ENCODE measurements at places on chromosomes 1 and 21.

- DNase-seq: no peak
These were observed 38.8 kb upstream of the GPR153 start for GRCh38 chr1:6299557-6300165.

DNA sequence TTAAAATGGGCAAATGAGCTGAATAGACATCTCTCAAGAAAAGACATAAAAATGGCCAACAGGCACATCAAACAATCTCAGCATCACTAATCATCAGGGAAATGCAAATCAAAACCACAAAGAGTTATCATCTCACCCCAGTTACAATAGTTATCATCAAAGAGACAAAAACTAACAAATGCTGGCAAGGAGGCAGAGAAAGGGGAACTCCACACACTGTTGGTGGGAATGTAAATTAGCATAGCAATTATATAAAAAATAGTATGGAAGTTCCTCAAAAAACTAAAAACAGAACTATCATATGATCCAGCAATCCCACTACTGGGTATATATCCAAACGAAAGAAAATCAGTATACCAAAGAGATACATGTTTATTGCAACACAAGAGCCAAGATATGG lies 68.7 kb downstream of the DENND1B start:
- DNase-seq: no peak

DNA sequence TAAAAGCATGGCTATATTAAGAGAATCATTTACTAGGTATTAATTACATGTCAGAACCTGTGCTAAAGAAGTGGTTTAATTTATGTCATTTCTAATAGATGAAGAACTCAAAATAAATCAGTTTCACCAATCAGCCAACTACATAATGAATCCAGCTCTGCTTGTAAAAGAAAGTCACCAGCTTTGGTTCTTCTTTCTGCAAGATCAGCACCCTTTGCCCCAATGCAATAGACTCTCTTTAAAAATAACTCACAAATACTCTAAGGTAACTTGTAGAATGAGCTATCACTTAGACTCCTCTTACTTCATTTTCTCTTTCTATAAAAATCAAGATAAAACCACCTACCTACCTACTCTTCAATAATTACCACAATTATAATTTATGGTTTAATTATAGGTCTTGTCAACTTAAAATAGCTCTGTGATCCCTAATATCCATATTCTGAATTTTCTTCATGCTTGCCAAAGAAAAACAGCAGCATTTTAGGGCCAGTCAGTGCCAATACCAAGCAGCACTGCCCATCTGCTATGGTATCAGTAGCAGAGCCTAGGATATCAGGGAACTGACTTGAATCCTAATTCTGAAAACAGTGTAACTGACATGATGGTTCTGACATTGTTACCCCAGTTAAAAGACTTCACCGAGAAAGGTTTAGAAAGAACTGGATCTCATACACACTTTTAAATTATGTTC lies 11.3 kb downstream of the SLC19A2 start:
- DNase-seq: no peak

- no peak for DNase-seq
These were observed 75.3 kb downstream of the FOXJ3 start for GRCh38 chr1:42259739-42260064.

- DNase-seq: no peak
These were observed 295.9 kb downstream of the RGS7 start for GRCh38 chr1:241061062-241061461.

- no peak for DNase-seq
These were observed 15.2 kb upstream of the LGALS8 start for GRCh38 chr1:236508593-236509027.

DNA sequence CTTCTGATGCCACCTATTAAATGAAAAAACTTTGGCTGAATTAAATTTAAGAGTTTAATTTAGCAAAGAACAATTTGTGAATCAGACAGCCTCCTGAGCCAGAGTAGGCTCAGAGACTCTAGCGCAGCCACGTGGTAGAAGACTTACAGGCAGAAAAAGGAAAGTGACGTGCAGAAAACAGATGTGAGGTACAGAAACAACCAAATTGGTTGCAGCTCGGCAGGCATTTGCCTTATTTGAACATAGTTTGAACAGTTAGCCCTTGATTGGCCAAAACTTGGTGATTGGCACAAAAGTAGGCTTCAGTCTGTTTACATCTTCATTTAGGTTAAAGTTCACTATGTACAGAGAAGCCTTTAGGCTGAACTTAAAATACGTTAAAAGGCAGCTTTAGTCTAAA lies 22.9 kb downstream of the TCP10L start:
- DNase-seq: no peak

- DNase-seq: no peak
These were observed 13.2 kb upstream of the ZP4 start for GRCh38 chr1:237903961-237904360.

GRCh38 chr1:186605762-186606350 lies 74.4 kb downstream of the PTGS2 start:
- no peak for DNase-seq

DNA sequence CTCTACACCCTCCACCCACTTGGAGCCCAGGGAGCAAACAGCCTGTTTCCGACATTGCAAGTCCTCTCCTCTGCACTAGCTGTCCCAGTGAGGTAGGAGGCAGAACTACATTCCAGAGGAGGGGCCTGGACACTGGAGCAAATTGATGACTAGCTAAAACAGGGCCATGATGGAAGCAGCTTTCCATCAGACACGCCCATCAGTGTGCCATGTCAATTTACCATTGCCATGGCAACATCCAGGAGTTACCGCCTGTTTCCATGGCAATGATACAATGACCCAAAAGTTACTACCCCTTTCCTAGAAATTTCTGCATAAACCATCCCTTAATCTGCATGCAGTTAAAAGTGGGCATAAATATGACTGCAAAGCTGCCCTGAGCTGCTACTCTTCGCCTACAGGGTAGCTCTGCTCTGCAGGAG lies 647.1 kb downstream of the PTPRU start:
- DNase-seq: no peak

DNA sequence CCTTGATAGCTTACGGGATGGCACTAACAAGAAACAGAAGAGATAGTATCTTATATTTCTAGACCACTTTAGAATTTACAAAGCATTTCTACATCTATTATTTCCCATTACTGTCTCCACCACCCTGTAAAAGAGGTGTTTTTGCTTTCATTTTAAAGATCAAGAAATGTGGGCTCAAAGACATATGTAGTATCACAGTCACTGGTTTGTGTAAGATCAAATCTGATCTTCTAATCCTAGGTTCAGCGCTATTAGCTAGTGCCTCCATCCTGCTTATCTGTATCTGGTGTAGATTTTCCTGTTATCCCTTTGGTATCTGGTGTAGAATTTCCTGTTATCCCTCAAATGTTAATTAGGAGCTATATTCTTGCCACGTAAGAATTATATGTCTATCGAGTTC lies 23.6 kb upstream of the ZRANB2 start:
- DNase-seq: no peak

GRCh38 chr1:169925505-169926482 lies 32.1 kb upstream of the SCYL3 start:
- DNase-seq: no peak

GRCh38 chr1:178488393-178488792 lies 8.4 kb downstream of the CLEC20A start:
- no peak for DNase-seq

DNA sequence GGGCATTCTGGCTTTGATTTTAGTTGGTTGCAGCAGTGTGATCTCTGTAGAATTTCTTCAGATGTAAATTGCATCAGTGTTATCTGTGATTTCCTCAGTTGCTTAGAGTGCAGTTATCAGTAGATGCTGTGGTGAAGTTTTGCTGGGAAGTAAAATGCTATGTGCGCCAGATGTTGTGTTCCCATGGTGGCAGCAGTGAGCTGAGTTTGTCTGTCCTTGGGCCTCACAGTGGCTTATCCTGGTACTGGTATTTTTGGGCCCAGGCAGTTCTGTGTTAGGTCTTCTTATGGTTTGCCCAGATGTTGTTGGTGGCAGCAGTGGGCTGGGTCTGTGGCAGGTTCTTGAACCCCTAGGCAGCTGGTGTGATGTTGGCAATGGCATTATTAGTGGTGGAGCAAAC lies 1242.1 kb downstream of the PLA2G4A start:
- DNase-seq: no peak

DNA sequence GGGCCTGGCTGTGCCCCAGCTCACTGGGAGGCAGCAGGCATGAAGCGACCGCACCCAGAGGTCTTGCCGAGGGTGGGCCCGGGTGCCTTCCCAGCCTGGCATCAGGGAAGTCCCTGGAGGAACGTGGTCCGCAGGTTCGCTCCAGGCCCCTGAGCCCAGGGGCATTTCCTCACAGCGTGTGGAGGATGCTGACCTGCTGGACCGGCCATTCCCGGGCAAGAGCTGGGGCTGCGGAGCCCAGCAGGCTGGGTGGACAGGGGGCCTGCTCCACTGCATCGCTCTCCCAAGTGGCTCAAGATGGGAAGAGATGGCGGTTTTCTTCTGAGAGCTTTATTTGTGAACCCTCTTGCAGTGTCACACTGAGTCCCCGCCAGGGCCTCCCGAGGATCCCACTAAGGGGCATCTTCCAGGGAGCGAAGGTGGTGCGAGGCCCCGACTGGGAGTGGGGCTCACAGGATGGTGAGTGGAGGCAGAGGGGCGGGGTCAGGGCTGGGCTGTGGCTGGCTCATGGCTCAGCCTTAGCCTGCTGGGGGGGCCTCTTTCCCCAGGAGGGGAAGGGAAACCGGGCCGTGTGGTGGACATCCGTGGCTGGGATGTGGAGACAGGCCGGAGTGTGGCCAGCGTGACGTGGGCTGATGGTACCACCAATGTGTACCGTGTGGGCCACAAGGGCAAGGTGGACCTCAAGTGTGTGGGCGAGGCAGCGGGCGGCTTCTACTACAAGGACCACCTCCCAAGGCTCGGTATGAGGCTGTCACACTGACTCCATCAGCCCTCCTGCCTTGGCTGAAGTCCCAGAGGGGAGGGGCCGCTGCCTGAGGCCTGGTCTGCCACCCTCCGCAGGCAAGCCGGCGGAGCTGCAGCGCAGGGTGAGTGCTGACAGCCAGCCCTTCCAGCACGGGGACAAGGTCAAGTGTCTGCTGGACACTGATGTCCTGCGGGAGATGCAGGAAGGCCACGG lies 7.2 kb upstream of the MMP23B start:
- DNase-seq: no peak

Measured in activated CD4-positive, CD25-positive, alpha-beta regulatory T cell (primary cell).